ENCODE measurements at places on chromosomes 1 and 21. TPM values are rescaled to one million over a fixed set of nuclear protein-coding genes. Genes with fewer than 3 reads are reported as not detected.

- peak overlapping the region; percentile 55 for H3K4me3 ChIP-seq
- H3K27ac ChIP-seq: no peak overlapping the region
- no peaks in the 10 kb centered on the region for H3K36me3 ChIP-seq
- peaks cover 16% of the 10 kb centered on the region for H3K4me1 ChIP-seq
- H3K27me3 ChIP-seq: peaks cover 23% of the 10 kb centered on the region
Measured at GRCh38 chr1:6440198-6441126, 15.9 kb downstream of the ESPN start.

TNNI3K gene
- total RNA-seq: 0.69 TPM

- H3K4me3 ChIP-seq: no peak overlapping the region
- no peak overlapping the region for H3K27ac ChIP-seq
- peaks cover 90% of the 10 kb centered on the region for H3K27me3 ChIP-seq
- H3K36me3 ChIP-seq: no peaks in the 10 kb centered on the region
- H3K4me1 ChIP-seq: no peaks in the 10 kb centered on the region
Measured at GRCh38 chr1:161498646-161499045, 6.6 kb upstream of the FCGR2A start.

DNA sequence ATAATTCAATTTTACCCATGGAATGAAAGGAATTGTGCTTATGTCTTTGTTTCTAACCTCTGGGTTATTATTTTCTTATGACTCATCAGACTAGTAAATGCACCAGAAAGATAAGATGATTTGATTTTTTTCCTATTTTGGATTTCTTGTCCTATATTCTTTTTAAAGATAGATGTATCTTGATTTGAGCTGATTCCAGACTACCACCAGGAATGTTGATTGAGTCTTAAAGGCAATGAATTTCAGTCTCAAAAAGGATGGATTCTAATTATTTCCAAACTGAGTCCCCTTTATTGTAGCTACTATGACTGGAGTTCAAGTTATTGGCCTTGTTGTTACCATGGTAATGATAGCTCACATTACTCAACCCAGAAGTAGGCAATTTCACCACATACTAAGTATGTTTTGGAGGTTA lies 95.8 kb upstream of the RGS4 start:
- H3K4me1 ChIP-seq: peaks cover 5% of the 10 kb centered on the region
- H3K27me3 ChIP-seq: no peaks in the 10 kb centered on the region
- no peak overlapping the region for H3K27ac ChIP-seq
- DNase-seq: no peak
- H3K4me3 ChIP-seq: no peak overlapping the region

GRCh38 chr1:91148641-91149069 lies 126.8 kb upstream of the ZNF644 start:
- H3K4me1 ChIP-seq: no peaks in the 10 kb centered on the region
- no peaks in the 10 kb centered on the region for H3K36me3 ChIP-seq
- DNase-seq: no peak
- H3K27ac ChIP-seq: no peak overlapping the region

LRRC42 gene
- 50.1 TPM for total RNA-seq

- DNase-seq: no peak
- H3K27ac ChIP-seq: peak overlapping the region; percentile 11
- H3K36me3 ChIP-seq: peaks cover 9% of the 10 kb centered on the region
- no peak overlapping the region for H3K4me3 ChIP-seq
- no peaks in the 10 kb centered on the region for H3K4me1 ChIP-seq
Measured at GRCh38 chr1:2160451-2161300, 33.9 kb downstream of the FAAP20 start.

- no peaks in the 10 kb centered on the region for H3K36me3 ChIP-seq
- H3K4me3 ChIP-seq: no peak overlapping the region
- no peak overlapping the region for H3K27ac ChIP-seq
- peaks cover 4% of the 10 kb centered on the region for H3K27me3 ChIP-seq
- peaks cover 24% of the 10 kb centered on the region for H3K4me1 ChIP-seq
Measured at GRCh38 chr1:223087291-223088255, 55.5 kb downstream of the TLR5 start.

DNA sequence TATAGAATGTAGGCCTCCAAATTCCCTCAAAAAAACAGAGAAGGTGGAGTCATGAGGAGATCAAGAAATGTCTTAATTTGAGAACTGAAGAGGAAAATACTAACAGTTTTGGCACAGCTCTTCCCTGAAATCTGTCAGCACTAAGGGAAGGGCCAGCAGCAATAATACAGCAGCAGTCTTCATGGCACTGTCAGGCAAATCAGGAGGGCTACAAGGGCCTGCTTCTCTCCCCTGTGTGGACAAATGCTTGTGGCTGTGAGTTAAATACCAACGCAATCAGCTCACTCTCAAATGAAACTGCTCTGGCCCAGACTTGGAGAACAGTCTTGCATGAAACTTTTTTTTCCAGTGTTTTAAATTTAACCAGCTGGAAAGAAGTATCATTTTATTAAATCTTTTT lies 20.5 kb upstream of the CNN3 start:
- DNase-seq: no peak
- peaks cover 33% of the 10 kb centered on the region for H3K4me1 ChIP-seq
- H3K27me3 ChIP-seq: no peaks in the 10 kb centered on the region
- no peak overlapping the region for H3K27ac ChIP-seq
- no peaks in the 10 kb centered on the region for H3K36me3 ChIP-seq
- H3K4me3 ChIP-seq: no peak overlapping the region

RNU1-1 gene
- total RNA-seq: 3,564 TPM

NDUFS5 gene
- 212 TPM for total RNA-seq

- H3K36me3 ChIP-seq: no peaks in the 10 kb centered on the region
- peaks cover 15% of the 10 kb centered on the region for H3K4me1 ChIP-seq
- H3K27ac ChIP-seq: no peak overlapping the region
- H3K4me3 ChIP-seq: no peak overlapping the region
- no peaks in the 10 kb centered on the region for H3K27me3 ChIP-seq
- no peak for DNase-seq
Measured at GRCh38 chr1:198772626-198773025, 133.8 kb downstream of the PTPRC start.

USP33 gene
- 46.6 TPM for total RNA-seq

- H3K27ac ChIP-seq: no peak overlapping the region
- no peaks in the 10 kb centered on the region for H3K36me3 ChIP-seq
- no peak for DNase-seq
- H3K27me3 ChIP-seq: no peaks in the 10 kb centered on the region
Measured at GRCh38 chr1:171344473-171344820, 30.5 kb downstream of the FMO4 start.

GRCh38 chr1:186930238-186930637 lies 101.5 kb downstream of the PLA2G4A start:
- H3K27ac ChIP-seq: no peak overlapping the region
- no peak for DNase-seq
- H3K36me3 ChIP-seq: no peaks in the 10 kb centered on the region
- H3K27me3 ChIP-seq: peaks cover 19% of the 10 kb centered on the region

DNA sequence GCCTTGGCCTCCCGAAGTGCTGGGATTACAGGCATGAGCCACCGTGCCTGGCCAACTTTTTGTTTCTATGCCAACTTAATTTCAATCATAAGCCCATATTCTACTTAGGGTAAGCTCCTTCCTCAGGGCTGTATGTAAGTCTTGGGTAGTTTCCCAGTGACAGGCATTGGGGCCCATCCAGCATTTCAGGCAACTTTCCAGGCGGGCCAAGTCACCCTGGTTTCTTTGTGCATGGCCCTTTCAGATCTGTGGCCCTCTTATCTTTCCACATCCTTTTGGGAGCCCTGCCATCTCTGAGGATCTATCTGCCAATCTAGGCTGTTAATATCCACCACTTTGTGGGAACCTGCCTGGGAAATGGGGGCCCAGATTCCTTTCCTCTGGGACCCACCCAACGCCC lies 58.7 kb downstream of the TNN start:
- no peaks in the 10 kb centered on the region for H3K36me3 ChIP-seq
- H3K27me3 ChIP-seq: no peaks in the 10 kb centered on the region
- no peak overlapping the region for H3K4me3 ChIP-seq
- no peak for DNase-seq

TNFAIP8L2 gene
- total RNA-seq: not detected

All from type B pancreatic cell (in vitro differentiated cells).